ENCODE measurements at places on chromosomes 11 and 22. TPM values are rescaled to one million over a fixed set of nuclear protein-coding genes. Genes with fewer than 3 reads are reported as not detected.

The MPPED2 gene
- 1.7 TPM for total RNA-seq

The PHLDB1 gene
- 2.3 TPM for total RNA-seq

The TRPM5 gene
- 1.3 TPM for total RNA-seq

The PGA5 gene
- total RNA-seq: not detected

The SEPTIN3 gene
- total RNA-seq: 0.22 TPM

The VPREB3 gene
- total RNA-seq: not detected

The CXCR5 gene
- 14.3 TPM for total RNA-seq

The ISX gene
- not detected for total RNA-seq

The IFITM10 gene
- 1.7 TPM for total RNA-seq

The GGTLC3 gene
- 0.58 TPM for total RNA-seq

The ALDH3B1 gene
- total RNA-seq: 0.34 TPM

The APOL4 gene
- total RNA-seq: not detected

The ZBTB3 gene
- 2.3 TPM for total RNA-seq

- DNase-seq: peak; percentile 77
Observed at GRCh38 chr11:35030716-35031213, 108.2 kb upstream of the CD44 start.

- DNase-seq: no peak
Observed at GRCh38 chr22:40175611-40176244, 2.0 kb upstream of the TNRC6B start.

GRCh38 chr22:30044881-30045493 lies 35.3 kb upstream of the HORMAD2 start:
- no peak for DNase-seq

- DNase-seq: no peak
Observed at GRCh38 chr22:49725516-49725915, 102.2 kb downstream of the BRD1 start.

GRCh38 chr22:26740253-26740652 lies 82.9 kb downstream of the MIAT start:
- DNase-seq: no peak

DNA sequence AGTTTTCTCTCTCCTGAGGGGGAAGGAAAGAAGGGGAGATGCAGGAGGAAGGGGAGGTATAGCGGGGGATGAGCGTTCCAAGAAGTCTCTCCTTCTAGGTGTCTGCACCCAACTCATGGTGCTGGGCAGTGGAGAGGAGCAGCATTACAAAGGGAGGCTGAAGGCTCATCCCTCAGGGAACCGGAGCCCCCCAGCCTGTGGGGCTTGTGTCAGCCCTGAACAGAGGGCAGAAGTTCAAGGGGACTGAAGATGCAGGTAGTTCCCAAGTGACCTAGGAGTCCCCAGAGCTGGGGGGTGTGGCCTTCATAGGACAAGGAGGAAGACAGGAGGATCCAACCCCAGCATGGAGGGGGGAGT lies 1.8 kb downstream of the C11orf68 start:
- no peak for DNase-seq

DNA sequence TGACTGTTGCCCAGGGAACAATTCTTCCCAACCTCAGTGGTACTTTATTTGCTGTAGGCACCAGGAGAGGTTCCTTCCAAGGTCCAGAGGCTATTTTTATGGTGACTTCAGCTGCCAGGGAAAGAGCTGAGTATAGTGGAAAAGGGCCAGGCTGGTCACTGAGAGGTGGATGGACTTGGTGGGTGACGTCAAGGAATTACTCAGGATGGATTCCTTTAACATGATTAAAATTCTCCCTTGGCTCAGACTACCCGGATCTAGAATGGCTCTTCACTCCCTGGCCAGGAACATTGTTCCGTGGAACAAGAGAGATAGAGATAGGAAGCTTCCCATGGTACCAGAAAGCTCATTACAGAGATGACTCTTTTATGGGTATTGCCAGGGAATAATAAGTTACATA lies 8.7 kb upstream of the CALCA start:
- no peak for DNase-seq

DNA sequence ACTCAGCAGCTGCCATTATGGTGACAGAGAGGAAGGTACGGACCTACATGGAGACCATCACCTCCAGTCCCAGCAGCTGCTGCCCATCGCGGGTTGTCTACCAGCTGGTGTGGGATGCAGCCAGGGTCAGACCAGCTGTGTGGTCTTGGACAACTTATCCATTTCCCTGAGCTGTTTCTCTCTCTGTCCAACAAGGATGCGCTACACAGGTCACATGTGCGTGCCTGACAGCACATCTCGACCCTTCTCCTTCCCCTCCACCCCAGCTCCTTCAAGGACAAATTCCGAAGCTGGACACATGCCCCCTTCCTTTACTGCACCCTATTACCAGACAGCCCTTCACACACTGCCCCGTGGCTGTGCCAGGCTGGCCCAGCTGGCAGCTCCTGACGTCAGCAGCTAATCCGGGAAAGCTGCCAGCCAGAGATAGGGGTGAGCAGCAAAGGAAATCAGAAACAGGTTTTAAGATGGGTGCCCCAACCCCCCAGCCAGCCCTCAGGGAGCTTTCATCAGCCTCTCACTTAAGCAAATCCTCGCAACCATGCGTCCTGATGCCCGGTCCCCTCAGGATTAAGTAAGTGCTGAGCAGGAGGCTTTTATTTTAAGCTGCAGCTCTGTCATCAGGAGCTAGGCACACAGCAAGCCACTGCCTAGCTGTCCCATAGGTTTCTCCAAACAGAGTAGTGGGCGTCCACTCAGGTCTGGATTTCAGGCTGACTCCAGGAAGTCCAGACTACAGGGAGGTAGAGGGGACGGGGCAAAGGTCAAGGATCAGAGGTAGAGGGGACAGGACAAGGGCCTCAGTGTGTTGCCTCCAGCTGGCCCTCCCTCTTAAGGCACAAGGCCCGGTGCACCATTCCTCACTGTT lies 20.3 kb downstream of the TEF start:
- no peak for DNase-seq

DNA sequence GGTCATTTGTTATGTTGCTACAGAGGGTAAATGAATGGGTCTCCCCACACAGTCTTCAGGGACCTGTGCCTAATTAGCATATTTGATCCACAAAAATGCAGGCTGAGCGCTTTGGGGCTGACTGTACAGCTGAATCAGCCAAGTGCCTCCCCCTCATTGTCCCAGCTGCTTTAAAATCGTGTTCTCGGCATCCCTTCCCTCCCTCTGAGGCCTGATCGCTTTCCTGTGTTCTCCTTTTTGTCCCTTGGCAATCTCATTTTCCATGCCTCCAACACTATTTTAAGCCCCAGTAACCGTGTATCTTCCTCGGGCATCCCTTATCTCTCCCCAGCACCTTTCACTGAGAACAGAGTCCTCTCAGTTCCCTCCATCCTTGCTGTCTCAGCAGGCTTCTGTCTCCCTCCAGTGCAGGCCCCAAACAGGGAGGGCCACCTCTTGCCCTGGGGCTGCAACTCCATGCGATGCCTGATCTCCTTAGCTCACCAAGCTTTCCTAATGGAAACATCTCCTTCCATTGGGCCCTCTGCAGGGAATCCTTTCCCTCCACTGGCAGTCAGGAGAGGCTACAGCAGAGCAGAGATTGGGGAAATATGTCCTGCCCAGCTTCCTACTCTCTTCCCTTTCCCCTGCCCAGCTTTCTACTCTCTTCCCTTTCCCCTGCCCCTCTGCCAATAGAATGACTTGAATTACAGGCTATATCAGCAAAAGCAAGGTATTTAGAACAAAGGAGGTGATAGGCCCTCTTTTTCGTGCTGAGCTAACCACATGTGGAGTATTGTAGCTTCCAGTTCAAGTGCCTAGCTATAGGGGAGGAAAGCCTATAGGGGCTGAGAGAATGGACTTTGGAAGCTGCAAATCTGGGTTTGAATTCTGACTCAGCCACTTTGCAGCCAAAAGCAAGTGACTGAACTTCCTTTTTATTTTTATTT lies 13.8 kb downstream of the UQCR10 start:
- DNase-seq: no peak

DNA sequence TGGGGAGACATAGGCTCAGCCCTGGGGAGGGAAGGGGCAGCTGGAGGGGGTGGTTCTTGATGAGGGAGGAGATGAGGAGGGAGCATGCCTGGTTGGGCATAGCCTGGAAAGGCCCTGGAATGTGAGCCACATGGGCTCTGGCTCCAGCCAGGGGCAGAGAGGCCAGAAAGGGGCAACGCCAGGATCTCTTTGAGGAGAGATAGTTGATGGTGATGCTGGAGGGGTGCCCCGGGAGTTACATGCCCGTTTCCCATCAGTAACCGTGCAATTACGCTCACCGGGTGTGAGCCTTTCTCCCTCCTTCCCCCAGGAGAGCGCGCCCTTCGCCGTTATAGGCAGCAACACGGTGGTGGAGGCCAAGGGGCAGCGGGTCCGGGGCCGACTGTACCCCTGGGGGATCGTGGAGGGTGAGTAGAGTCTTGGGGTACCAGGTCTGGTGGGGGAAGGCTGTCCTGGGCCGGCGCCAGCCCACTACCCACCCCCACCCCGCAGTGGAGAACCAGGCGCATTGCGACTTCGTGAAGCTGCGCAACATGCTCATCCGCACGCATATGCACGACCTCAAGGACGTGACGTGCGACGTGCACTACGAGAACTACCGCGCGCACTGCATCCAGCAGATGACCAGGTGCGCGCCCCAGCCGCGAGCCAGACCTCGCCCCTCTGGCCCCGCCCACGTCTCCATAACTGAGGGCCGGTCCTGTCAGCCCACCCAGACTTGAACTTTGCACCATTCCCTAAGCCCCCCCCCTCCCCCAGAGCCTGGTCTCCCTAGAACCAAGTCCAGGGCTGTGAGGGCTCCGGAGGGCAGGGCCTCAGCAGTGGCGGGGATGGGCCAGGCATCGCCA lies 1.8 kb upstream of the GP1BB start:
- no peak for DNase-seq

DNA sequence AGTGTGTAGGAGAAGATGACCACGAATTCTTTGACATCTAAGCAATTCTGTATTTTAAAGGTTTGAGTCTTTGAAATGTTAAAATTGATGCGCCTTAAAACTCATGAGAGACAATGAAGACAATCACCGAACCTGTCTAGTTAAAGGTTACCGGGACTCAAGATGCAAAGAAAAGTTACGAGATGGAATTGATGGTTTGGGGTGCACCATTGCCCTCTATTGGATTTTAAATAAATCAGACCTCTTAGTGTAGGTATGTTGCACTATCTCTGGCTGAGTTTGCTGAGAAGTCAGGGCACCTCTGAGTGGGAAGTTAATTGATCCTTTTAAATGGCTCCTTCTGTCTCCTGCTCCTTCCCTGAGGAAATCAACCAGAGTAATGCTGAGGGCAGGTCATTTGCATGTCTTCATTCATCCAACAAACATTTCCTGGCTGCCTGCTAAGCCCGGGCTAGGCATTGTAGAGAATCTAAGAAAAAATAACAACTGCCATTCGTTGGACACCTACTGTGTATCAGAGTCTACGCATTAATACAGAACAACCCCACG lies 19.4 kb upstream of the TMA7B start:
- peak; percentile 85 for DNase-seq

GRCh38 chr11:14904745-14905103 lies 12.7 kb upstream of the CYP2R1 start:
- DNase-seq: peak; percentile 89

DNA sequence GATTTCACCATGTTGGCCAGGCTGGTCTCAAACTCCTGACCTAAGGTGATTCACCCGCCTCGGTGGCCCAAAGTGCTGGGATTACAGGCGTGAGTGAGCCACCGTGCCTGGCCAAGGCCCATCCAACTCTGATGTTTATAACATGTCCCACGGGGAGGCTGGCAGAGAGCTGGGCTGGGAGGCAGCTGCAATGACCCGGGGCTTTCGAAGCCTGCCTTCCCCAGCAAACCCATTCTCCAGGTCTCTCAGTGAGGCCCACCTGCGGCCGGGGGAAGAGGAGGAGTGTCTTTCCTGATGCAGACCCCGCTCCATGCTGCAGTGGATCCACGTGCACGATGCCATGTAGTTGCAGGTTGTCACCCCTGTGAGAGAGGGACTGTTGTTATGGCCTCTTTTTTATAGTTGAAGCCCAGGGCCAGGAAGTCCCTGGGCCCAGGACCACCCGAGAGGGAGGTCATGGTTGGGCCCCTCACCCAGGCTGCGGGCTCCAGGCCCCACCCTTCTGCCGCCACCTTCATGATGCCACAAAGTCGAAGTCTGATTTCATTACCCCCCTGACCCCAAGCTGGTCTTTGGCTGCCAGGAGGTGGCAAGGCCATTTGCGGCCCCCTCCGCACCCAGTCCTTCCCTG lies 38.3 kb downstream of the KCNJ4 start:
- no peak for DNase-seq

DNA sequence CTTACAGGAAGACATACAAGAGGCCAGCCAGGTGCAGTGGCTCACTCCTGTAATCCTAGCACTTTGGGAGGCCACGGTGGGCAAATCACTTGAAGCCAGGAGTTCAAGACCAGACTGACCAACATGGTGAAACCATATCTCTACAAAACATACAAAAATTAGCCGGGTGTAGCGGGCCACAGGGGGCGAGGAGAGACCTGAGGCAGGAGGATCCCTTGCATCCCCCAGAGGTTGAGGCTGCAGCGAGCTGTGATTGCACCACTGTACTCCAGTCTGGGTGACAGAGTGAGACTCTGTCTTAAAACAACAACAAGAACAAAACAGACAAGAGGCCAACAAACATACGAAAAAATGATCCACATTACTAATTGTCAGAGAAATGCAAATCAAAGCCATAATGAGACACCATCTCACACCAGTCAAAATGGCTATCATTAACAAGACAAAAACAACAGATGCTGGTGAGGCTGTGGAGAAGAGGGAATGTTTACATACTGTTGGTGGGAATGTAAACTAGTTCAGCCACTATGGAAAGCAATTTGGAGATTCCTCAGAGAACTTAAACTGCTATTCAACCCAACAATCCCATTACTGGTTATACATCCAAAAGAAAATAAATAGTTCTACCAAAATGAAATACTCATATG lies 498.8 kb upstream of the ARHGAP42 start:
- no peak for DNase-seq

GRCh38 chr11:64456509-64457320 lies 97.8 kb downstream of the RPS6KA4 start:
- DNase-seq: no peak

GRCh38 chr11:1516273-1517067 lies 29.9 kb upstream of the MOB2 start:
- no peak for DNase-seq

DNA sequence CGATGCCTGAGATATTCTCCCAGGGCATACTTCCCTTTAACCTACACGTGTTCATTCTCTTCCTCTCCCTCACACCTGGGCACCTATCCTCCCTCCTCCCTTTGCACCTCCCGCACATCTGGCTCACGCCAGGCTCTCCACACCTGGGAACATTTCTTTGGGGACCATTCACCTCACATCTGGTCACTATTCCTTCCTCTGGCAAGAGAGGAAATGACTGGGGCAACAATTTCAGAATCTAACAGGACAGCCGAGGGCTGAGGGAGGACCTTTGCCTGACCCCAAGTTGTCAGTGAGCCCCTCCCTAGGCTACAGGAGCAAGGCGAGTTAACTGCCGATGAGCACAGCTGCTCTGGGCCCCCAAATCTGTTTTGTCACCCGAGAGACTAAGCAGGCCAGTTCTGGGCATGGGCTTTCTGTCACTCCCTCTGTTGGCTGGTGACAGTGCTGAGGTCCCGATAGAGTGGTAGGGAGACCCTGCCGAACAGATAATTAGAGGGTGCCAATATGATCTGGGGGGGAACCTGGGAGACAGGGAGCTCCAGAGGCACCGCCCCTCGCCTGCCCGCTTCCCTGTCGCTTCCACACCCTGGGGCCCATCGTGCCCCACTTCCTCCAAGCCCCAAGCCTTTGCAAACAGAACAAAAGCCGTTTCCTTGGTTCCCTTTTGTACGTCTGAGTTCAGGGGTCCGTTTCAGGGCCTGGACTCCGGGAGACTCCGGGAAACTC lies 45.6 kb downstream of the EIF3F start:
- DNase-seq: no peak

GRCh38 chr11:74720596-74721478 lies 10.4 kb downstream of the CHRDL2 start:
- DNase-seq: no peak

GRCh38 chr11:35218956-35219355 lies 80.0 kb downstream of the CD44 start:
- no peak for DNase-seq
